ENCODE measurements at places on chromosomes 16 and 17.

DNA sequence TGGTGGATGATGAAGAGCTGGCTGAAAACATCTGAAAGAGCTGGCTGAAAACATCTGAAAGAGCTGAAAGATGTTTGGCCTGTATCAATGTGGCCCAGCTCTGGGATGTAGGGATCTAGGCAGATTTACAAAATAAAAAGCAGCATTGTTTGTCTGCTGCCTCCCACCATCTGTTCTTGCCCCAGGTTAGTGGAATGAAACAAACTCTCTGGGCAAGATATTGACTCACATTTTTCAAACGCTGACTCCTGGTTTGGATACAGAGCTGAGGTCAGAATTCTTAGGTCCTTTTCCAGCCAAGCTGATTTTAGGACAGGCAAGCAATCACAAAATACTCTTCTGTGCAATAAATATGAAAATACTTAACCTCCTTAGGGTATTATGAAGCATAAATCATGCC lies 139.0 kb downstream of the STX8 start:
- peak; percentile 23 for DNase-seq

- DNase-seq, result no peak
These were observed 33.8 kb downstream of the CHD9NB start for GRCh38 chr16:53018834-53019416.

GRCh38 chr16:2992383-2993081 lies 12.3 kb upstream of the PKMYT1 start:
- DNase-seq, result no peak

GRCh38 chr16:65308506-65308905 lies 186.6 kb upstream of the CDH11 start:
- no peak for DNase-seq

DNA sequence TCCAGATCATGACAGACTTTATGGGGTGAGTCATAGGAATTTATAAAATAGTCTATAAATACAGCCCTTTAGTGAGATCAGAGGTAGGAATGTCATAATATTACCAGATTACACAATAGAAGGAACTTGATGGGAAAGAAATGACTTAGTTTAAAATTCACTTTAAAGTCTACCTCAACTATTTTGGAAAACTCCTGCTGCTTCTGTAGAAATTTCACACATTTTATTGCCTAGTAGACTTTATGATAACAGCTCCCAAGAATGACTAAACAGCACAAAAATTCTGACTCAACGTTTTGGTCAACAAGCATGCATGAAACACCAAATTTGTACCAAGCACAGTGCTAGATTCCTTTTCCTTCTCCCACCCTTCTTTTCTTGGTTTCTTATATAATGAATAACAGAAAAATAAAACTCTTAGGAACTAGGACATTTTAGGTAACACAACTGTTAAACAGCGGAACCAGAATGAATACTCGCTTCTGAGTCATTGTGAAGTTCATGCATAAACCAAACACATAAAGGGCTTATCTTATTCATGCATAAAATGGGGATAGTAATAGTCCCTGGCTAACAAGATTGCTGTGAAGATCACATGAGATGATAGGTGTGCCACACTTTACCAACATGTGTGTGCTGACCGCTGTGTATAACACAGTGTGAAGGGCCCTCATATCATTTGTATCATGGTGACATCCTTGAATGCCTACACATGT lies 243.9 kb downstream of the CDH8 start:
- peak; percentile 99 for DNase-seq

- no peak for DNase-seq
These were observed 28.7 kb upstream of the RSL1D1 start for GRCh38 chr16:11880007-11880406.

GRCh38 chr17:28986714-28987655 lies 18.8 kb downstream of the SEZ6 start:
- no peak for DNase-seq

DNA sequence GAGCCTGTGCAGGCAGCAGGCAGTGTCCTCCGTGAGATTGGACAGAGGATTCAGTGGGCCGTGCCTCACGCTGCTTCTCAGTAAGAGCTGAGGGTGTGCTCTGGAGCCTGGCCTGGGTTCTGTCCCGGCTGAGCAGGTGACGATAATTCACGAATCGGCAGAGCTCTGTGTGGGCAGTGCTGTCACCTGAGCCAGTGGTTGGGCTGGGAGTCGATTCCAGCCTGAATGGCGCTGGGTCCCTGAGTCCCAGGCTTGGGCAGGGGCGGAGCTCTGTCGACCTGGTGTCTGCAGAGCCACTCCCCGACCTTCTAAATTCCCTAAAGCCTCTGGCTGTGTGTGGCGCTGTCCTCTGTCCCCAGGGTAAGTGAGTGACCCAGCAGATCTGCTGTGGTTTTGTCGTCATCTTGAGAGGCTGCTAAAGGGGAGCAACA lies 8.4 kb downstream of the ACSF3 start:
- DNase-seq, result no peak

DNA sequence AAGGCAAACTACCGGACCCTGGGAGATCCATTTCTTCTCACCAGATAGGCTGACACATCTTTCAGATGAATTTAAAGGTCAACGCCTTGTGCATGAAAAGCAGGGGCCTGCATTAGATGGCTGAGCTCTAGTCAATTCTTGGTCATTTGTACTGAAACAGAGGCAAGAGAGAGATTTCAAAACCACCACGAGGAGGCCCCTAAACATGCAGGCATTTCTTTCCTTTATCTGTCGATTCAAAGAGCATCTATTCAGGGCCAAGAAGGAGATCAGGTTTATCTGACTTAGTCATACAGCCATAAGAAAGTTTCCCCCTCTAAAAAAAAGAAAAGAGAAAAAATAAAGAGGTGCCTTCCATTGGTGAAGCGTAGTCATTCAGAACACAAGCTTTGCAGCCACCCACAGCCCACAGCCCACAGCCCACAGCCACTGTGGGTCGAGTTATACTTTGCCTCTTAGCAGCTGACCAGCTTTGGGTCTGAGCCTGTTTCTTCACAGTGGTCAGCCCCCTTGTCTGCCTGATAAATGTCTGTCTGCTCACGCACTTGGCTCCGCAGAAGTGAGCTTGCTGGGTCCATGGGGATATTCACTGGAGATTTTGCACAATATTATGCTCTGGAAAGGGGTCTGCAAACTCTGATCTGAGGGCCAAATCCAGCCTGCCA lies 207.5 kb downstream of the CDH13 start:
- peak; percentile 7 for DNase-seq

DNA sequence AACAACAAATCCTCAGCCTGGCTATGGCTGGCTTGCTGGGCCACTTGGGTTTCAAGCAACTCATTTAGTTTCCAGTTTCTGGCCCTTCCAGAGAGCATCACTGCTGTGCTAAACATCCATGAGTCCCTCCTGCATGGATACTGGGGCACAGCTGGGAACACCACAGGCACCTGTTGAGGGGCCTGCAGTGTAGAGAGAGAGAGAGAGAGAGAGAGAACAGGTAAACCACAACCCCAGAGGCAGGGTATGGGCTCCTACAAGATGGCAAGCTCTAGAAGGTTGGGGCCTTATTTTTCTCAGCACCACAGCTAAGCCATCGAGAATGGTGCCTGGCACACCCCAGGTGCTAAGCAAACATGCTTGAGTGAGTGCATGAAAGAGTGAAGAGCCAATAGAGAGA lies 120.3 kb downstream of the RBFOX3 start:
- DNase-seq, result no peak

- DNase-seq, result no peak
These were observed 114.8 kb upstream of the FOXF1 start for GRCh38 chr16:86395477-86395876.

- DNase-seq, result no peak
These were observed 459.1 kb downstream of the GRIN2A start for GRCh38 chr16:9723136-9723535.

DNA sequence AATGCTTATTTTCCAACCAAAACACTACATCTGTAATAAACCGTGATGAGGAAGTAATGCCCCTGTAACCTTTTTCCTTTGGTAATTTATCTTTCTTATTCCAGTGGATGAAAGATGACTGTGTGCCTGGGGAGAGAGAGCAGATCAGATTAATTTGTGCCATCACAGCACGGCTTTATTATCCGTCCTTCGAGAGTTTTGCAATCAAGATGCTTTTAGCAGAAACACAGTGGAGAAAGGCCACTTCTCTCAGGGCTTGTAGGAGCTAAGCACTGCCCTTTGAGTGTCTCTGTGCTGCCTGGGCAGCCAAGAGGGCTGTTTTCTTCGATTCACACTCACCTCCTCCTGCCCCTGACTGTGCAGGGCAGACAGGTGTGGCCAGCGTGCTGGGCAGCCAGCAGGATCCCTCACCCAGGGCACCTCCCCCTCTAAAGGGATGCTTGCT lies 190.2 kb downstream of the PRKCA start:
- peak; percentile 72 for DNase-seq

GRCh38 chr16:78421181-78421708 lies 321.8 kb downstream of the WWOX start:
- no peak for DNase-seq

GRCh38 chr17:74187761-74188160 lies 15.7 kb upstream of the RPL38 start:
- DNase-seq, result no peak

Measured in fibroblast of skin of right quadriceps (primary cell).